ENCODE measurements at places on chromosomes 1 and 21.

DNA sequence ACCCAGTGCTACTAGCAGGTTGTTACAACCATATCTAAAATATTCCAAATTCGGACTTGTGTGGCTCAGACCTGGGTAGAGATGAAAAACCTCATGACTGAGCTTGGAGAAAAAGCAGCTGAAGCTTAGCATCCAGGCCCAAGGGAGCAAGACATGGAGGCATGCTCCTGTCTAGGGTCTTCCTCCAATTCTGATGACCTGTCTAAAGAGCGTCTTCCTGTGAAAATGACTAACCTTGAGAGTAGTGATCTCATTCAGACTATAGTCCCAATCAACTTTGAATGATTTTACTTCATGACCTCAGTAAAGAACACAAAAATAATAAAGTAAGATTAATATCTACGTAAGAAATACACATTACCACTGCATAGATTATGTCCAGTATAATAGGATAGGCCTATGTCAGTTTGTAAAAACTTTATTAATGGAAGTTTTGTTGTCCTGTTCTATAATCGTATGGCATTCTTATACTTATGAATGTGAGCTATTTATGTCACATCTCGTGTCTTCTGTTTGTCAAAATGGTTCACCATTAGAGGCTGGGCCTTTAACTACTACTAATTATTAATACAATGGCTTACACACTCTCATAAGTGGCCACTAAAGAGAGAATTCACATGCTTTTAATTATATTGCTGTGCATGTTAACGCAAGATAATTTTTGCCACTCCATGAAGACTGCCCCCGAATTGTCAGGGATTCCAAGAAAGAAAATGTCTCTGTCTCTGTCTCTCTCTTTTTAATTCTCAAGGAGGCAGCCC is 201.3 kb downstream of the NCAM2 start:
- DNase-seq: no peak

GRCh38 chr1:240909701-240910457 is 297.9 kb upstream of the GREM2 start:
- DNase-seq: no peak

GRCh38 chr1:25618433-25618808 is 1.8 kb downstream of the MAN1C1 start:
- no peak for DNase-seq

DNA sequence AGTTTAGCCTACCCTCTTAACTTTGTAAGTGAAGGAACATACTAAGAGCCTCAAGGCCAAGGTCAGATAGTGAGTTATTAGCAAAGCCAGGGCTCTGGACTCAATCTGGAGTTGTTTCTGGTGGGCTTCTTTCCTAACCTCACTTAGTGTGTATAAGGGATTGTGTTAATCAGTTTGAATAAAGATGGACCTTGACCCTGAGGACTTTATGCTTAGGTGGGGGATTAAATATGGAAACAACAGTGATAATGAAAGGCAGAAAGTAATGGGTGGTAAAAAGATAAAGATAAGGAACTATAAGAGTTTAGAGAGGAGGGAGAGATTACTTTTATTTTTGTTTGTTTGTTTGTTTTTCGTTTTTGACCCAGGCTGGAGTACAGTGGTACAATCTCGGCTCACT is 5.5 kb downstream of the RABGAP1L start:
- DNase-seq: no peak

GRCh38 chr1:174693085-174693484 is 245.3 kb downstream of the GPR52 start:
- no peak for DNase-seq

DNA sequence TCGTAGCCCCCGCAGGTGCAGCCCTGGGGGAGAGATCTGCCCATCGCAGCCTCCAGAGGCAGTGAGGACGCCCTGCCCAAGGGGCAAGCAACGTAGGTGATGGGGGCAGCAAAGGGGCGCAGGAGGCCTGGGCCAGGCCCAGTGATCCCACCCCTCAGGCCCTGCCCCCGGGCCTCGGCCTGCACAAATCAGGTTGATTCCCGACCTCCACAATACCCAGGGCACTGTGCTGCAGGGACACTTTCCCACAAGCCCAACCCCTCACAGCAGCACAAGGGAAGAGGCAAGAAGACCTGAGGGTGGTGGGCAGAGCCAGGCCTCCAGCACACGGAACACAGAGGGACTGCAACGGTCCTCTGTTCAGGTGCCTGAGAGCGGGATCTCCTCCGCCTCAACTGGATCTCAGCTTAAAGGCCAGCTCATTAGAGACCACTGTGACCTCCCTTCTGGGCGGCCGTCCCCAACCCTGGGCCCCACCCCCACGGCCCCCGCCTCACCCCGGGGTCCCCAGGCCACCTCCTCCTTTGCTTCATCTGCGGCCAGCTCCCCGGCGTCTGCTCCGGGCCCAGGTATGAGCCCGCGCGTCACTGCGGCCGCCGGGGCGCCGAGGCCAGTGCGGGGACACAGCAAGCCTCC is 812 bp upstream of the ARF1 start:
- no peak for DNase-seq

GRCh38 chr1:60765204-60765603 is 317.2 kb upstream of the NFIA start:
- DNase-seq: peak; percentile 7

DNA sequence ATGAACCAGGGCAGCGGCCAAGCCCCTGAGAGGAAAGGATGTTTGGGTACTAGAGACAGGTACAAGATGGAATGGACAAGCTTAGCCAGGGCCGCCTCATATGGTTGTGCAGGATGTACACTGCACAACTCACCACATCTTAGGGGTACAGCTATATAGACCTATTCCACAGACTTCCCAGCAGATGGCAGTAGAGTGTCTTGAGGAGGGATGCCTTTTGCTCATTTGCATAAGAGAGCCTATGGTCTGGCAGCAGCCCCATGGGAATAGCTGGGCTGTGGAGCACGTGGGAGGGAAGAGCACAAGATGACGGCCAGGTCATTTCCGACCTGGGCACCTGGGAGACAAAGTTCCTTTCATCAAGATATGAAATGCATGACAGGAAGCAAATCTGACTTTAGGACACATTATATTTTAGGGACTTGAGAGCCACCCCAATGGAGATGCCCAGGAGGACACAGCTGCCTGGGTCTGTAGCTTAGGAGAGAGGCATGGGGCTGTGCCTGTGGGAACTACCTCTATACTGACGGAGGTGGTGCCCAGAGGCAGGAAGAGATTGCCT is 215.5 kb downstream of the KCNJ6 start:
- peak; percentile 36 for DNase-seq

GRCh38 chr1:61081686-61082310 is 563 bp upstream of the NFIA start:
- DNase-seq: no peak

- no peak for DNase-seq
These were observed 5.9 kb downstream of the TBX15 start for GRCh38 chr1:118982266-118982665.

DNA sequence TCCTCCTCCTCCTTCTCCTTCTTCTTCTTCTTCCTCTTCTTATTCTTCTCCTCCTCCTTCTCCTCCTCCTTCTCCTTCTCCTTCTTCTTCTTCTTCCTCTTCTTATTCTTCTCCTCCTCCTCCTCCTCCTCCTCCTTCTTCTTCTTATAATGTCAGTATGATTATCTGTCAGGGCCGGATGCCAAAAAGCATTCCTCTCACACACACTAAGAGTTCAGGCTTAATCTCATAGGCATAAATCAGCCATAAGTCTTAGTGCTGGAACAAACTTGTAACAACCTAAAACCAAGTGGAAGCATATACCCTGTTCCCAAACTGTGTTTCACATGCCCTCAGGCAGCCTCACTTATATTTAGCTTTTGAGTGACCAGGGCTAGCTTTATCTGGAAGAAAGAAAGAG is 240.3 kb downstream of the LMX1A start:
- no peak for DNase-seq

GRCh38 chr1:110230381-110231199 is 20.5 kb downstream of the KCNC4 start:
- no peak for DNase-seq

GRCh38 chr1:12778907-12779306 is 5.4 kb downstream of the PRAMEF12 start:
- DNase-seq: no peak

GRCh38 chr1:161482610-161483009 is 22.6 kb upstream of the FCGR2A start:
- DNase-seq: no peak

DNA sequence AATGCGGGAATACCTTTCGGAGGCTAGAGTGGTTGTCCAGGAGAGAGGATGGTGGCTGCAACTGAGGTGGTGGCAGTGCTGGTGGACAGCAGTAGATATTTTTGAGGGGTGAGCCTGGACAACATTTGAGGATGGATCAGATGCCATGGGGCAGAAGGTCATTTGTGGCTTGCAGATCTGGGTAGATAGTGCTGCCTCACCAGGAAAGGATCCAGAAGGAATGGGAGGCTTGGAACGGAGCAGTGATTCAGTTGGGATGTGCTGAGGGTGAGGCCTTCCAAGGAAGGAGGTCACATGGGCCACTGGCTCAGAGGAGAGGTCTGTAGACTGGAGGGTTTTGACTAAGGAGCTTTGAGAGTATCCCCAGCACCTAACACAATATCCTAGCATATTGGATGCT is 110.8 kb upstream of the KAZN start:
- DNase-seq: no peak

GRCh38 chr1:6614019-6614928 is 743 bp downstream of the PHF13 start:
- no peak for DNase-seq

DNA sequence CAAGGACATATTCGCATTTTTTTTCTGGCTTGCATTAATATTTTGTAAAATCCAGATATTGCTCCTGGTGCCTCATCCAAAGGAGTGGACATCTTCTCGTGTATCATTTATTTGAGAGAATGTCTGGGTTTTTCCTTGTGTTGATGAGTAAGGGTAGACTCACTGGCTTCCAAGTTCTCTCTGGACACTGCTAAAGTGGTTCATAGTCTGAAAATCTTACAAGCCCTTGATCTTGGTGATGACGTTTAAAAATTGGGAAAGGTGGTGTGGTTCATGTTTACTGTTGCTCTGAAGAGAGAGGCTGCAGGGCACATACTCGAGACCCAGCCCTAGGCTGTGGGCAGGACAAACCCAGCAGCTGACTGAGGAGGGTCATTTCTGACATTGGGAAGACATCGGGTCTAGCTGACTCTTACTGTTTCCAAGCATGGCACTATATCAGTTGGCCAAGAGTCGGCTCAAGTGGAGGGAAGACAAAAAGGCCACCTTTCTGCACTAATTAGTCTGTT is 296.2 kb downstream of the LMX1A start:
- no peak for DNase-seq

GRCh38 chr1:3673381-3674099 is 21.2 kb downstream of the TP73 start:
- DNase-seq: no peak

GRCh38 chr1:19381261-19381660 is 69.1 kb downstream of the SLC66A1 start:
- DNase-seq: no peak

DNA sequence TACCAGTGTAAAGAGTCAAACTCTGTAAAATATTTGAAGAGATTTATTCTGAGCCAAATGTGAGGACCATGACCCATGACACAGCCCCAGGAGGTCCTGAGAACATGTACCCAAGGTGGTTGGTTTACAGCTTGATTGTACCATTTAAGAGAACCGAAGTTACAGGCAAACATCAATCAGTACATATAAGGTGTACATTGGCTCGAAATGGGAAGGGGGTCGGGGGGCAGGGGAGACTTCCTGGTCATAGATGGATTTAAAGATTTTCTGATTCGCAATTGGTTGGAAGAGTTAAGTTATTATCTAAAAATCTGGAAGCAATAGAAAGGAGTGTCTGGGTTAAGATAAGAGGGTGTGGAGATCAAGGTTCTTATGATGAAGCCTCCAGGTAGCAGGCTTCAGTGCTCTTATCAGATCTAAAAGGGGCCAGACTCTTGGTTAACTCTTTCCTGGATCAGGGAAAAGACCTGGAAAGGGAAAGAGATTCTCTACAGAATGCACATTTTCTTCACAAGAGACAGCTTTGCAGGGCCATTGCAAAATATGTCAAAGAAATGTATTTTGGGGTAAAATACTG is 47.5 kb upstream of the NTPCR start:
- DNase-seq: no peak

GRCh38 chr1:218683242-218683641 is 338.1 kb downstream of the TGFB2 start:
- no peak for DNase-seq

- no peak for DNase-seq
These were observed 10.0 kb downstream of the SCNN1D start for GRCh38 chr1:1290238-1290731.

DNA sequence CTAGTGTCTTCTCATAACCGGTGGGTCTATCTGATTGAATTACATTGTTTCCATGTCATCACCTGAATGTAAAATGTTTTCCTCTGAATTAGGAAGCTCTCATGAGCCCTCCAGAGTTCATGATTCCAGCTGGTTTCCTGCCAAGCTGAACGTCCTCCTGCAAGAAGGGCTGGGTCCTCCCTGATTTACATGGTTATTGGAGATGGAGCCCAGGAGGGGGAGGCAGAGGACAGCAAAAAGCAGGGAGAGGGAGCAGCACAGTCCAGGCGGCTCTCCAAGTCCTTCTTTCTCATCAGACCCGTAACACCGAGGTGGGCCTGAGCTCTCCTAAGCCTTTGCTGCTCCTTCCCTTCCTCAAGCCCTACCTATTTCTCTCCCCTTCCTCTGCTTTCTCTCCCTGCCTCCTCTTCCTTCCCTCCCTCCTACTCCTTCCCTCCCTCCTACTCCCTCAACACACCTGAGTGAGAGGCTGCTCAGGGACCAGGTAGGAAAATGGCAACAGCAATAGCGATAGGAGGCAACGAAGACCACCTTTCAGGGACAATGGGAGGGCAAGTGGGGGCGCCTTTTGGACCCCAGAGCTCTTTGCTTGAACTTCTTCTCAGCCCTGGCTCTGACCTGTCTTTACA is 265.9 kb downstream of the PRDM2 start:
- no peak for DNase-seq

- no peak for DNase-seq
These were observed 56.8 kb downstream of the SIK1 start for GRCh38 chr21:43370091-43370658.

DNA sequence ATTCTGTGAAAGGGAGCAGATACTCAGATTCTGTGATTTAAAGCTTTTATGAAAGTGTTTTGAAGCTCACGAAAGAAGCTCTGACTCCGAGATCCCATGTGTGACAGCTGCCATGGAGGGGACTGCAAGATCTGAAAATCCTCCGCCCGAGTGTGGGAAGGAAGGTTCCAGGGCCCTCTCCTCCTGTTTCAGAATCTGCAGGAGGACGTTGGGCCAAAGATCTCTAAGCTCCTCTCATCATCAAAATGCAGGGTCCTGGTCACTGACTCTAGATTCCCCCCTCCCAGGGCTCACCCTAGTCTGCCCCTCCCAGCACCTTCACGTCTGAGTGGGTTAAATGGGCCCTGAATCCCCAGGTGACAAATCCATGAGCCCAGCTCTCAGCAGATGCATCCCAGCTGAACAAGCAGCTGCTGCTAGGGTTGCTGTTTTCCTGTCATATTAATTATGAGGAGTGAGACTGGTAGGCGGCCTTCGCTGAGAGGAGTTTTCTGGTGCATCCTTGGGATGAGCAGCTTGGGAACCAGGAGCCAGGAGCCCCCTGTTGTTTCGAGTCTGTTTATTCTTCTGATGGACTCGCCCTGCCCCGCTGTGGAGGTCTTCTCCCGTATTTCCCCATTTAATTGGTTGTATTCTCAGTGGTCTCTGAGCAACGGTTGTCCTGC is 402.0 kb downstream of the MATN1 start:
- no peak for DNase-seq

GRCh38 chr1:241849345-241849695 is 1.3 kb downstream of the EXO1 start:
- no peak for DNase-seq

Data from AG09319 (cell line).